ENCODE measurements at places on chromosomes 7 and 10. TPM values are rescaled to one million over a fixed set of nuclear protein-coding genes. Genes with fewer than 3 reads are reported as not detected.

PAPSS2 gene
- 9.0 TPM for total RNA-seq

SVIL gene
- 92.9 TPM for total RNA-seq

DNA sequence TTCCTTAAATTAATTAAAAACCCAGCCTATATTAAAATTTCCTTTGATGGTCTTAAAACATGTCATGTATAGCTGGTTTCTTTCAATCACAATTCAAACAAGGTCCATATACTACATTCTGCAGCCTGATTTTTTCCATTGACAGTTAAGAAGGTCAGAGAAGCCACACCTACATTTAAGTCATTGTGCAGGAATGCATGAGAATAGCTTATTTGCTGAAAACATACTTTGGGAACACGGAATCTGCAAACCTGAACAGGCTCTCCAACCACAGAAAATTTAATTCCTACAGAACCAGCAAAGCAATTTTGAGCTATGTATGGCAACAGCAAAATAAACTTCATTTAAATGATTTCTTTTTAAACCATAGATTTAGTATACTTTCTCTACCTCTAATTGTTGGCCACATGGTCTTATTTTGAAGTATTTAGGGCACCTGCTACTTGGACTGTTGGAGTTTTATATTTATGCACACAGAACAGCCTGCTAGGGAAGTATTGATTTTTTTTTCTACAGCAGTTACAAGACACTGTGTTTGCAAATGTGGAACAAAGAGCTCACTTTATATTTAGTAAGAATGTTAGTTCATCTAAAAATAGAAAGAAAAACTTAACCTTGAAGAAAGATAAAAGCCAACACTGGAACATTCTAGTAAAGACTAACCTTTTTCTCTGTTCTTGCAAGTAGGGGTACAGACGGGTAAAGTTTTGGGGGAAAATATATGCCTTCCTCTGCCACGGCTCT lies 240.9 kb upstream of the IMMP2L start:
- peak; percentile 13 for DNase-seq

GRCh38 chr7:101418694-101419093 lies 56.0 kb downstream of the COL26A1 start:
- DNase-seq: no peak

DNA sequence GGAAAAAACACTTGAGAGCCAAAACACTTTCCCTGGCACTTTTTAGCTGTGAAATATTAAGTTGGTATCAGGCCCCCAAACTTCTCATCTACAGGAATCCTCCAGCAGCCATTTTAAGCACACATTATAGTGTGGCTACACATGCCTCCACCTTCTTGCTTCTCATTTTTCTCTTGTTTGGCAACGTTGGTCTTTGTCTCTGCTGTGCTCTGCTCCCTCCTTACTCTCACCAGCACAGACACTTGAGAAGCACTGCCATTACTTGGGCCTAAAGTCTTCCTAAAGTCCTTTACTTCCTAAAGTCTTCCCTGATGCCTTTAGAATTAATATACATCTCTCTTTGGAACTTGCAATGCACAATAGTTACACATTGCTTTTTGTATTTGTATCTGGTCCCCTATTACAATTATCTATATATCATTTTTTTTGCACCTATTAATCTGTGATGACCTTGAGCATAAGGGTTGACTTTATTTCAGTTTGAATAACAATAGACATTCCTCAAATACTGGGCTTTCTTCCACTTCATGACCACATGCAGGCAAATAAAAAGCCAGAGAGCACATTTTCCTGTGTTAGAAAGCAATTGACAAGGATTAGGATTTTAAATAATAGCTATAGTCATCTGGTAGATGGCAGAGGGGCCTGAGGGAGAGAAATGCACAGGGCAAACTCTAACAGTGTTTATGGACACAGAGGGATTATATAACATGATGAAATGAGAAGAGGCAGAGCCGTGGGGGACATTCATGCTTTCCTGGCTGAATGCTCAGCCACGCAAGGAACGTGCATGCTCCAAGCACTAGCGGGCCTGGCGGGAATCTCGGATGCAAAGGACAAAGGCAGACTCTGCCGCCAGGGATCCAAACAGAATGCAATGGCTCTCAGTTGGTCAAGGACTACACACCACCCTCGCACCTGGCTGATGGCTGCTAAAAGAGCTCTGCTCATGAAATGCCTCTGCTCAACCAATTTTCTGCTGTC lies 99.3 kb downstream of the CDC14C start:
- DNase-seq: no peak

- DNase-seq: no peak
These were observed 204.2 kb downstream of the DYNC1I1 start for GRCh38 chr7:95976369-95977060.

- DNase-seq: no peak
These were observed 35.3 kb downstream of the RASGEF1A start for GRCh38 chr10:43231523-43232078.

DNA sequence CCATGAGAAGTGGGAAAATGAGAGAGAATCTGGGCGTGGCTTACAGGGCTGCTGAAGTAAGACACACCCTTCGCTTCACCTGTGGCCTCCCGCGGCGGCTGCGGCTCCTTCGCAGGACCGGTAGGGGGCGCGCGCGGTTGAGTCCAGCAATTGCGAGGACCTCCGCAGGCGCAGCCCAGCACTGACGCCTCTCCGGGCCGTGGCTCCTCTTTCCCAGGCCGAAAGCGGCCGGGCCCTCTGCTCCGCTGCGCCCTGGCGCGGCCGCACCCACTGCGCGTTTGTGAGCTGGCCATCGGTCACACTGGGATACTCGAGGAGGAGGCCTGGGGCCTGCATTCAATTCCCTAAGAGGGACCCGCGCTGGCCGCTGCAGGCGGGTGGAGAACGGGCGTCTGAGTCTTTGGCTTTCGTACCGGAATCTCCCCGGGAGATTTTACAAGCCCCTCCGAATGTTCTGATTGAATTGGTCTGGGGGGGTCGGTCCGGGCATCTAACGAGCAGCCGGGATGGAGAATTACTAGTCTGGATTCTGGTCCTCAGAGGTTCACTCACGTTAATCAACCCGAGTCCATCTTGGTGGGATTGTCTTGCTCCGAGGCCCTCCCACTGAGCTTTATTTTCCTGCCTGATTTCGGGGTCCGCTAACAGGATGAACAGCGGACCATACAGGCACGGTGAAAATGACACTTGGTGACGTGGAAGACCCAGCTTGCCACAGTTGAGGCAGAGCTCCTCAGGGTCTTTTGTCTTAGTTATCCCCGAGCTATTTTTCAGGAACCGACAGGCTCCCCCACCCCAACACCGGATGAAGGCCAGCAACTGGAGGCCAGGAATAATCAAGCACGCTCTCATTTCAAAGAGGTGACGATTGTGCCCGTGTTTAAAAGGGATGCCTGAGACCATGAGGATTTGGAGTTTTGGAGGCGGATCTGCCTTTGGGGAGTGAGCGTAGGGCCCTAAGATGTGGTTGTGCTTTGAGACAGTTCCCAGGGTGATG lies at the start of gene LRRD1:
LRRD1 (minus strand) TSS at position 215 of the 997 bp plus-strand sequence. CDS start 13,940 bp downstream, outside the sequence.
- DNase-seq: peak; percentile 86

TAS2R41 gene
- 2.7 TPM for total RNA-seq

DNA sequence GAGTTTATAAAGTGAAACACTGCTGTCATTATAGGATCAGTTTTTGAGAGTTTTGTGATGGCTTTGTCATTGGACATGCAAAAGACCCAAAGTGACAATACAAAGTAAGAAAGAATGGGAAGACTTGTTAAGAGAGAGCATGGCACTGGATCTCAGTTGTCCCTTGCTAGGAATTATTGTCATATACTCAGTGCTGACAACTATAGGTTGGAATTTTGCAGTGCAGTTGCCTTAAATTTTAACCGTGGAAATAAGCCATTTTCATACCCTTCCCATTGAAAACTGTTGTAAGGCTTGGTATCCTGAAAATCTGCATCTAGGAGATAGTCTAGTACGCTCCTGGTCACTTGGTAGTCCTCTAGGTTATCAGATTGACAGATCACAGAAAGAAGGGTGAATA lies 1156.7 kb downstream of the GATA3 start:
- no peak for DNase-seq

DNA sequence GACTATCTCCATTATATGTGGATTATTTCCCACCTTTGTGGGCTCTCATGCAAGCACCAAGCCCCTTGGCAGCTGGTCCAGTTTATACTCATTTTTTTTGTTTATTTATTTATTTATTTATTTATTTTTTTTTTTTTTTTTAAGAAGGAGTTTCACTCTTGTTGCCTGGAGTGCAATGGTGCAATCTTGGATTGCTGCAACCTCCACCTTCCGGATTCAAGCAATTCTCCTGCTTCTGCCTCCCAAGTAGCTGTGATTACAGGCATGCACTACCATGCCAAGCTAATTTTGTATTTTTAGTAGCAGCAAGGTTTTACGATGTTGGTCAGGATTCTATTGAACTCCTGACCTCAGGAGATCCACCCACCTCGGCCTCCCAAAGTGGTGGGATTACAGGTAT lies 2.8 kb downstream of the PRTFDC1 start:
- DNase-seq: no peak

GRCh38 chr10:46014206-46014605 lies 16.2 kb downstream of the NCOA4 start:
- DNase-seq: no peak

CCDC3 gene
- total RNA-seq: 41.8 TPM

DNA sequence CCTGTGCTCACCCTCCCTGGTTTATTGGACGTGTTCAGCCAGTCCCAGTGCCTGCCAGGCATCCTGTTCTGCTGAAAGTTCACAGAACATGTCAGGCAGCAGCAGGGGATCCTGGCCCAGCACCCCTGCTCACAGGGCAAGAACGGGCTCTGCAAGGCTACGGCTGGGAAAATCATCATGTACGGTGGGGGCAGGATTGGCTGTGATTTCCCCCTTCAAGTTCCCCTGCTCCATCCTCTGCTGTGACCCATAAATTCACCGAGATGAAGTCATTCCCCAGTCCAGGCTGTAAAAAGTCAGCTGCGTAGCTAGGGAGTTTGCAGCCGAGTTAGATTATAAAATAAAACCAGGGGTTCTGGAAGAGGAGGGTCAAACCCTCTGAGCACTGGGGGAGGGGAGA lies 484.1 kb upstream of the ZMIZ1 start:
- DNase-seq: no peak

GRCh38 chr10:120783867-120784266 lies 67.3 kb upstream of the WDR11 start:
- no peak for DNase-seq

ANXA8 gene
- total RNA-seq: 13.9 TPM

GRCh38 chr7:155881471-155882350 lies 69.4 kb upstream of the SHH start:
- DNase-seq: no peak

ALOX5 gene
- 35.0 TPM for total RNA-seq

SLC26A3 gene
- 3.3 TPM for total RNA-seq

DNA sequence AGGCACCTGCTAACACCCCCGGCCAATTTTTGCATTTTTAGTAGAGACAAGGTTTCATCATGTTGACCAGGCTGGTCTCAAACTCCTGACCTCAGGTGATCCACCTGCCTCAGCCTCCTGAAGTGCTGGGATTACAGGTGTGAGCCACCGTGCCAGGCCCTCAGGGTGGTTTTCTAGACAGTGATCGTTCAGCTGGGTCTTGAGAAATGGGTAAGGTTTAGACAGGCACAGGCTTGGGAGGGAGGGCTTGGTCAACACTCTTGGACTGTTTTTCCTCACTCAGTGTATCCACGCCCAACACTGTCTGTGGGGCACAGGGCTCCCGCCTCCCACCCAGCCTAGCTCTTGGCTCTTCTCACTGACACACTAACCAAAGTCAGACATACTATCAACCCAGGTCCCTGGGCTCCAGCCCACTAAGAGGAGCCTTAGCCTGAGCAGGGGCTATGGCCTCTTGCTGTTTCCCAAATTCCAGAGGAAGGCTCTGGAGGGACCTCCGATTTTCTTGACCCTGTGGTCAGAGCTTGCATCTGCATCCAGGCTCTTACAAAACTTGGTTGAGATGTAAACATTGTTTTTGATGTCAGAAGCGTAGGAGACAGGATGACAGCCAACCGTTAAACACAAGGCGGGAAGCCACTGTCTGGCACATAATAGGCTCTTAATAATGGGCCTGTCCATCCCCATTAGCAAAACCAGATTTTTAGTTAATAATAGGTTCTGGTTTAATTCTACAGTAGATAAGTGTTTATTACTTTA lies 143.9 kb downstream of the PRKAG2 start:
- DNase-seq: no peak

DNA sequence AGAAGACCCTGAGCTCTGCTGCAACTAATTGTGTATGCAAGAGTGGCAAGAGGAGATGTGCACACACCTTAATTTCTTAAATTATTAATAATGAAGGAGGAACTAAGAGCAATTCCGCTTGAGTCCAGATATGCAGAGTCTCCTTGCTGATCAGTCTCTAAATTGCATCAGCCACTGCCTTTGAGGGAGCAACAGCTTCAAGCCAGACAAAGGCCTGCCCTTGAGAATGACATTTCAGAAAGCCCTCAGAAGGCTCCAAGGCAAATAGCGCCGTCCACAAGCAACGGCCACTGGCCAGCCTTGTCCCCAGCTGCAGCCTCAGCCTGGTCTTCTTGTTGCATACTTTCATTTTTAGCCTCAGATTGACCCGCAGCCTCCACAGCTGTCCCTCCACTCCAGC lies 110.6 kb upstream of the RNF32 start:
- no peak for DNase-seq

DNA sequence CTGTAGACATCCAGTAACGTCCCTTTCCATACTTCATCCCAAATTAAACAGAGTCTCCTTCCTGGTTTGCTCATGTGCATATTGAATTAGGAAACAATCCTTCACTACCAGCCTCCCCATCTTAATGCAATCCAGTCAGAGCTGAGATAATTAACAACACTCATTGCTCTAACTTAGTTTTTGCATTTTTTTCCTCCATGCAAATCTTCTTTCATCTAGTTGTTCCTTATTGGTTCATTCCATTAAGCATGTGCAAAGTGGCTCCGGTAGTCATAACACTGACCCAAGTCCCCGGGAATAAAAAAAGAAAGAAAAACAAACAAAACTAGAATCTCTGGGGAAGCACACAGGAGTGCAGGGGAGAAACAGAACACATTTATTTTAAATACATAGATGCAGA lies 1176.1 kb downstream of the GATA3 start:
- DNase-seq: no peak

- no peak for DNase-seq
These were observed 254.8 kb upstream of the CTBP2 start for GRCh38 chr10:125415006-125415633.

- no peak for DNase-seq
These were observed 158.1 kb downstream of the AHR start for GRCh38 chr7:17456541-17456940.

- no peak for DNase-seq
These were observed 404.2 kb downstream of the PTPRN2 start for GRCh38 chr7:158183431-158183830.

PTPRN2 gene
- 55.5 TPM for total RNA-seq

SLC35G1 gene
- 2.3 TPM for total RNA-seq

DNA sequence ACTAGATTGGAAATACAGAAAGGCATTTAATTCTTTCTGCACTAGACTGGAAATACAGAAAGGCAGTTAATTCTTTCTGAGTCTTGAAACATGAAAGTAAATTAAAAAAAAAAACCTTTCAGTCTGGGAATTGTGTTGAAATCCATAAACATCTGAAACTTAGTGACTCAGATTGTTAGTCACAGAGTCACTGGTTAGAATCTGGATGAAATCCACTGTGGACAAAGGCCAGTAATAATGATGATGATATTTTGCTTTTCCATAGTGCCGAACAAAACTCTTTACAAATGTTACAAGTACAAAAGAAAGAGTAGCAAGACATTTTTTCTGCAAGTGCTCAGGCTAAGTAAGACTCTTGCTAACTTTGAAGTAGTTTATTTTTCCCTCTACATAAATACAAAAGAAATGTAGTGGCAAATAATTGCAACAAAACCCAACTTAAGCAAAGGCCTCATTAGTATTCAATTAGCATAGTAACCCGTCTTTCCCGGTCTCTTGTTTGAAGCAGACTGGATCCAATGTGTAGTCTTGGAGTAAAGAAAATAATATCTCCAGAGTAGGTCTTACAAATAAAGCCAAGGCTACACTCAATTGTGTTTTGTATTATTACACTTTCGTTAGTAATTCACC lies 5.8 kb upstream of the PRTFDC1 start:
- no peak for DNase-seq

CTNNA3 gene
- total RNA-seq: 7.2 TPM
